ENCODE measurements at places on chromosomes 5 and 9.

GRCh38 chr9:117704024-117704575 is at the start of gene TLR4:
Gene TLR4, plus strand, starts transcription at chr9:117704403. Its CDS starts 70 bp downstream, at chr9:117704473.
- DNase-seq = no peak

DNA sequence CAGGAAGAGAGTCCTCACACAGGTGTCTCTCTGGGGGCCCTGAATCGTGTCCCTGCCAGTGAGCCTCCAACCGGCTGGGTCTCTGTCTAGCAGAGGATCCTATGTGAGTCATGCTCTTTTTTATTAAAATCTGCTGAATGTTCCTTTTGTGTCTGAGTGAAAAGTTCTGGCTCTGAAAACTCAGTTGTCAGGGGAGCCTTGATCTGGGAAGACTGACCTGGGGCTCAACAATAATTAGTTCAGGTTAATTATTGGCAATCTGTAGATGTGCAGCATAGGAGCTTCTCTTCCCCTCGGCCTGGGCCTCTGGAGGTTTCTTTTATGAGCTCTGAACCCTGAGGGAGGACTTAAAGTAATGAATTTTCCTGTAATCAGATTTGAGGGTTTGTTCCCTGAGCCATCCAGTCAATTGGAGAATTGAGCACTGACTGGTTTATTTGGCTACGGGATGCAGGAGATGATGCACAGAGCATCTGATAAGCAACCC is 45.2 kb downstream of the ALG2 start:
- no peak for DNase-seq

DNA sequence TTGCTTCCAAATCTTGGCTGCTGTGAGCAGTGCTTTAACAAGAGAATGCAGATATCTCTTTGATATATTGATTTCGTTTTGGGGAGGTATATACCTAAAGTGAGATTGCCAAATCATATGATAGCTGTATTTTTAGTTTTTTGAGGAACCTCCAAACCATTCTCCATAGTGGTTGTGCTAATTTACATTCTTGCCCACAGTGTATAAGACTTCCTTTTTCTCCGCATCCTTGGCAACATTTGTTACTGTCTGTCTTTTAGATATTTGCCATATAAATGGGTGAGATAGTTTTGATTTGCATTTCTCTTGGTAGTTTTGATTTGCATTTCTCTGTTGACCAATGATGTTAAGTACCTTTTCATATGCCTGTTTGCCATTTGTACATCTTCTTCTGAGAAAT is 10.0 kb upstream of the PLK2 start:
- DNase-seq = no peak

GRCh38 chr5:129909225-129909624 is 5.0 kb downstream of the CHSY3 start:
- DNase-seq = no peak

- DNase-seq = no peak
Observed at GRCh38 chr9:108761655-108762347, 94.0 kb downstream of the ACTL7B start.

GRCh38 chr5:107514305-107514704 is 156.4 kb downstream of the EFNA5 start:
- DNase-seq = no peak

DNA sequence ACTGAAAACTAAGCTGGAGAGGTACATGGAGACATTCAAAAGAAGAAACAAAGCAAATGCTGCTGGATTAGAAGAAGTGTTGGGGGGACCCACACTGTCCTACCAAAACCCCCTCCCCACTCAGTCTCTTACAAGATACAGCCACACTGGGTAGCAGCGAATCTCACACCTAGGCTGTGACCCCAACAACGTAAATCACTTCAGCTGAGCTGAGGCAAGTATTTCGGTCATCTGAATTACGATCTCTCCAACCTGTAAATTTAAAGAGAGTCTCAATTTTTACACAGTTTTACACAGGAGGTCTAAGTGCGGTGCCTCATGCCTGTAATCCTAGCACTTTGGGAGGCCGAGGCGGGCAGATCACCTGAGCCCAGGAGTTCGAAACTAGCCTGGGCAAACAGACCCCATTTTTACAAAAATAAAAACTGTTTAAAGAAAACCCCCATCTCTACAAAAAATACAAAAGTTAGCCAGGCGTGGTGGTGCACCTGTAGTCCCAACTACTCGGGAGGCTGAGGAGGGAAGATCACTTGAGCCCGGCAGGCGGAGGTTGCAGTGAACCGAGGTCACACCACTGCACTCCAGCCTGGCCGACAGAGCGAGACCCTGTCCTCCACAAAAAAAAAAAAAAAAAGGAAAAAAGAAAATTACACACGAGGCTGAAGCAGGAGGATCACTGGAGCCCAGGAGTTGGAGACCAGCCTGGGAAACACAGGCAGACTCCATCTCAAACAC is 3.4 kb downstream of the CAMSAP1 start:
- no peak for DNase-seq

- no peak for DNase-seq
Observed at GRCh38 chr9:78972303-78972999, 599.3 kb upstream of the TLE4 start.

DNA sequence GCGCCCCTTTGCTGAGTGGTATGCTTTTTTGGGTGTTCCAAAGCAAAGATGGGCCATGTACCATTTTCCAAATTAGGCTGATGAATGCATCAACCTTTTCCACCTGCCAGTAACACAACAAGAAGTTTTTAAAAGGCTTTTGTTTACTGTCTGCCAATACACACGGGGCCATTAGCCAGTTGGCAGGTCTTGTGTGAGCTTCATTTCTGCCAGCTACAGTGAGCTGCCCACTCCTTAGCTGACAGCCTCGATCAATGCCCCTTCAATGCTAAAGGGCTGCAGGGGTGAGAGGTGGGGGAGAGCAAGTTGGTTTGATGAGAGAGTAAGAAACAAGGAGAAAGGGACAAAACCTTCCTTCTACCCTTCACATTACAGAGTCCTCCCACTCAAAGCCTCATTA is 128.7 kb downstream of the C5orf15 start:
- DNase-seq = no peak

DNA sequence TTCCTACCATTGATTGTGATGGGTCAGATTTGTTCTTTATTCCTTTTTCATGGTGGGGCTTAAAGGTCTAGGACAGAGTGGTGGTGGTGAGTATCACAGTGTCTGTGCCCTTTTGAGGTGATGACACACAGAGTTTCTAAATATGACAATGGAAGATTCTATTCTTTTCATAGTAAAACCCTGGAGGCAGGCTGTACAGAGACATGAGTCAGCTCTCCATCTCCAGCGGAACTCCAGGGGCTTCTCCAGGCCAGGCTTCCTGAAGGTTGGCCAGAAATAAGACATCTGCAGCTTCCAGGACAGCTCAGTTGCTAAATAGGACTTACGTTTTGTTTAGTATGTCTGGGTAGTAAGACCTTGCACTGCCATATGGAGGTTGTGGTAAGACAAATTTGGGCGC is 229.5 kb downstream of the CD180 start:
- no peak for DNase-seq

- DNase-seq = peak; percentile 30
Observed at GRCh38 chr9:3441197-3441816, 84.5 kb downstream of the RFX3 start.

- DNase-seq = peak; percentile 94
Observed at GRCh38 chr5:181223058-181223728, at the start of gene TRIM41. Gene TRIM41, plus strand, starts transcription at chr5:181223281. Its CDS starts 719 bp downstream, at chr5:181224000.

DNA sequence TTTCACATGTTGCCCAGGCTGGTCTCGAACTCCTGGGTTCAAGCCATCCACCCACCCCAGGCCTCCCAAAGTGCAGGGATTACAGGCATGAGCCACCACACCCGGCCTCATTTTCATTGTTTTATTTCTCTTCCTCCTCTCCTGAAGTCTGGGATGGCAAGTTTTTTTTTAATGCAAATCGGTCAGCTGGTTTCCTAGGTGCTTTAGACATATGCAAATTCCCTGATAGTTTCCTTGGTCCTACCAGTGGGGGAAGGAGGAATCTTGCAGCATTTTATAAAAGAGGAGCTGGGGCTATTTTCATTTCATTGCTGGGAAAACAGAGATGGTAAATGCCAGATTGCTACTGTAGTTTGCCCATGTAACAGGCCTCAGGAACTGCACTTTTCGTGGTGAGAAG is 179.4 kb downstream of the ACTL7B start:
- DNase-seq = no peak

- no peak for DNase-seq
Observed at GRCh38 chr5:53594419-53594818, 34.0 kb downstream of the NDUFS4 start.

DNA sequence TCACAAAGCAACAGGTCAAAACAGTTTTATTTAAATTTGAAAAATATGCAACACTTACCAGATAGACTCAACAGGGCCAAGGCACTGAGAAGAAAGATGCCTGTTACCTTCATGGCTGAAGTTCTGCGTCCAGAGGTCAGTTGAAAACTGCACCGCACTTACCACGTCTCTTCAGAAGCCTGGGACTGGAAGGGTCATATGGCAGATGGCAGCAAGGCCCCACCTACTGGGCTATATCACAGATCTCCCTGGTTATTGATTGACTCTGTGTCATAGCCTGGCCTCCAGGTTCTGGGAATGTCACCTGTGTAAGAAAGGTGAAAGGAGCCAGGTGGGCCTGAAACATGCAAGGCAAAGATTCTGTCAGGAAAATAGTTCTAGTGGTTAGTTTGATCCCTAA is at the start of gene SPINK1:
SPINK1 (minus strand) TSS at position 207 of the 400 bp plus-strand sequence; CDS start at position 113, 94 bp downstream.
- DNase-seq = no peak

DNA sequence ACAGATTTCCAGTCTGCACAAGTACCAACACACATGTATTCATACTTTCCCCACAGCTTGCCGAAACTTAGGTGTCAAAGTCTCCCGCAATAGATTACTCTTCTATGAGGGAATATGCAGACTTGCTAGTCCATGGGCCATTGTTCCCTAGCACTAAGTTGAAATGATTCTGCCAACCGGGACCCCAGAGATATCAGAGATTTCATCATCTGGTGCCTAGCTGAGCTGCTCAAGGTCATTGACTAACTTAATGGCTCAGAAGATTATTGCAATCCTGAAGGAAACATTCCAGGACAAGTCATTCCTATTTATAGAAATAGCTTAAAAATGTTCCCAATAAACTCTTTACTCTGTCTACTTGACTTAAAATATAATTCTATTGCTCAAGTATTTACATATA is 202.6 kb downstream of the PIK3R1 start:
- DNase-seq = no peak

DNA sequence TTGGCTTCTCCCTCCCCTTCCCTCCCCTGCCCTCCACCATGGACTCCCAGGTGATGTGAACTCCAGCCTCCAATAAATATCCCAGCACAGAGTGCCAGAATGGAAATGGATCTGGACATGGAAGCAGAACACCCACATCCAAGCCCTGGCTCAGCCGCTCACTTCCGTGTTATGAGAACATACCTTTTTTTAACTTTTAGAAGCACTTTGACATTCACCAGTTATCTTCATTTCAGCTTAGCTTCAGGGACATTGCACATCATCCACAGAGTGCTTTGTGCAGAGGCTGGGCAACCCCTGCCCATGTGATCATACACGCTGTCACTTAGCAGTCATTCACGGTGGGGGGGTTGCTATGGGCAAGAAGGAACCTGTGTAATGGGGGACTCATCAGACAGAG is 9.1 kb downstream of the AFAP1L1 start:
- no peak for DNase-seq

DNA sequence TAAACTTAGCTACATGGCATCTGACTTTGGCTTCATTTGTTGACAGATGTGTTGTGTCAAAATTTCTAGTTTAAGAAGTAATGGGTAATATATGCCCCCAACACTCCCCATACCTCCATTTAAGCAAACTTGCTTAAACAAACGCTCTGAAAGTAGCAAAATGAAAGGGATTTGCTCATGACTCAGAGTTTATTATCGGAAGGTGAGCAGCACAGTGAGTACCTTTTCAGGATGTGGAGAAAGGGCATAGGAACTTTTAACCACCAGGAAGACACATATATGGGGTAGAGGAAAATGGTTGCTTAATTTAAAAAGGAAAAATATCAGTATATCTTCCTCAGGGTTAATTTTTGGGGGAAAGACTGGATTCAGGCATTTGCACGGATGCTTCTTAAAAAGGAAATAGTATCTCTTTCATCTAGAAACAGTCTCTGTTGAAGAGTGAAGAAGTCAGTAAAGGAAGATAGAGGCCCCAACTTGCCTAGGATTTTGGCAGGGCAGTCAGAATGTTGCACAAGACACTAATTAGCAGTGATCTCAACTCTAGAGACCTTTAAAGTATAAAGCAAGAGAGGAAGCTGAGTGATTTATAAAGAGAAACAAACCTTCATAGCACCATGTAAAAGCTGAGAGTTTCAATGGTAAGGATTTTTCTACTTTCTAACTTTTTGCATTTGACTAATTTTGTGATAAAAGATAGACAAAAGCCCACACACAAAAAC is 155.1 kb downstream of the TRIO start:
- DNase-seq = no peak

DNA sequence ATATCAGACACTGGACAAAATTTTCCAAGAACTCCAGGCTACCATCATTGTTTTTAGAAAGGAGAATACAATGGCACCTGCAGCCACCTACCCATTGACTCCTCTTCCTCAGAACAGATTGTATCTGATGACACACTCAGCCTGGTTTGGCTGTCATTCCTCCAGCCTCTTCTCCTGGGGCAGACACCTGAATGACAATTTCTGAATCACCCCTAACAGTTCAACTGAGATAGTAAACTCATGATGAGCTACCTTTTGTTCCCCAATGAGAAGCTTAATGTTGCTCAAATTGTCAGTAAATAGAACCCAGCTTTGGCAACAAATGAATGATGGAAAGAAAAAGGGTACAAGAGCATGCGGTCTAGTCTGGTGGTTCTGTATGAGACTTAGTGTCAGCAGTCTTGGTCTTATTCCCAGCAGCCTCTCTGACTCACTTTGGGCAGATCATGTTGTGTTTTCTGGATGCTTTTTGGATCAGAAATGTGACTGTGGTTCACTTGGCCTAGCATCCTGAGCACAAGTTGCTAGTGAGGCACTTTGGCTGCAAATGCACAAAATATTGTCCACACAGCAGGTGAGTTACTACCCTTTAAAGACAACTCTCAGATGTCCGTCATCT is 78.3 kb downstream of the MAMDC2 start:
- no peak for DNase-seq

DNA sequence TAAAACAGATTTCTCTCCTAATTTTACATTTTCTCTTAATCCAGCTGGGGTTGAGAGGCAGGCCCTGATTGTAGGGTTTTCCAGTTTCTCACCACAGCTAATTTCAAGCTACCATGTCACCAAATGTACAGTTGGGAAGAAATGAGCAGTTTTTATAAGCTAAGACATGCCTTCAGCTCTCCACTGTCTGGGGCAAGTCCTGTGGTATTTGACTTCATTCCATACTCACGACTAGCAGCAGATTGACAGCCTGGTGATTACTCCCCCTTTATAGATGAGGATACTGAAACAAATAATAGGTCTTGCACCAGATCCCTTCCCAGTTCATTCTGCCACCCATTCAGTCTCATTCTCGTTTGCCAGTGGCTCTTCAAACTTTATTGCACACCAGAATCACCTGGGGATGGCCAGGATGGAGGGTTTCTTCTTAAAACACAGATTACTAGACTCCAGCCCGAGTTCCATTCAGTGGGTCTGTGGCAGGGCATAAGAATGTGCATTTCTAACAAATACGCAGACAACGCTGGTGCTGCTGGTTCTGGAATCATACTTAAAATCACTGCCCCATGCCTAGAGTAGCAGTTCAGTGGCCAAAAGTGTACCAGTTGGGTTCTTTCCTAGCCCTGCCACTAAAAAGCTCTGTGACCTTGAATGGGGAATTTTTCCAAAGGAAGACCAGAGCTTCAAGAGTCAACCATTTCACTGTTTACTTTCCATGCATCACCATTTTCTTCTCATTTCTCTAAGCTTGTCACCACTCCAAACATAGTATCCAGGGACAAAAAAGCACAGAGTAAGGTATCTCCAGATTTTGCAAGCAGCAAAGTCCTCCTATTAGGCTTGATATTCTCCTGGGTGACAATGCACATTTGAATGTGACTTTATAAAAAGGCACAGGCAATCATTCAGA is 64.3 kb downstream of the CSNK1A1 start:
- DNase-seq = no peak

- DNase-seq = no peak
Observed at GRCh38 chr5:150486402-150487198, 21.3 kb upstream of the NDST1 start.

Measured in T-helper 1 cell (primary cell).